Mucosa of descending colon (tissue), 3 donors: ENCODE measurements at places on chromosomes 2 and 18. TPM values are rescaled to one million over a fixed set of nuclear protein-coding genes. Genes with fewer than 3 reads are reported as not detected.

EVA1A gene
- total RNA-seq: 0.72 TPM

- no peak for DNase-seq
These were observed 40.6 kb upstream of the TFPI start for GRCh38 chr2:187594801-187595200.

DNA sequence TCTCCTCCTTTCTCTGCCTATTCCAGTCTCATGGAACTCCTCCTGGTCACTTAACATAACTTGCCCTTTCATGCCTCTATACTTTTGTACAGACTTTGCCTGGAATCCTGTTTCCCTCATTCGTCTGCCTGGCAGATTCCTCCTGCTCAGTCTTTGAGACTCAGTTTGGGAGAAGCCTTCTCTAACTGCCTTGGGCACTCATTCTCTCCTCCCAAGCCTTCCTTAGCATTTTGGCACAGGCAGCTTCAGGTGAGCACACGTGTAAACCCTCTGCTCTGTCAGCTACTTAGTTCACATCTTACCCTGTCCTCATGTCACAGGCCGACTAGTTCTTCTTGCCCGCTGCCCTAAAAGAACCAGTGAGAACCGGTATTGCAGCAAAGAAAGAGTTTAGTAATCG lies 6.0 kb upstream of the FAM98A start:
- DNase-seq: no peak

- no peak for DNase-seq
These were observed 43.9 kb downstream of the MARCHF4 start for GRCh38 chr2:216328347-216328746.

- no peak for DNase-seq
These were observed 44.0 kb downstream of the MRPL35 start for GRCh38 chr2:86243272-86243671.
